ENCODE measurements at places on chromosomes 7 and 10.

GRCh38 chr10:59894114-59894513, 12.2 kb downstream of the CCDC6 start:
- peak; percentile 91 for DNase-seq

- no peak for DNase-seq
Measured at GRCh38 chr10:1116051-1116450, 59.9 kb downstream of the WDR37 start.

- DNase-seq, result no peak
Measured at GRCh38 chr10:1488970-1489548, 248.3 kb downstream of the ADARB2 start.

GRCh38 chr7:20560325-20561180, 54.9 kb upstream of the ABCB5 start:
- DNase-seq, result no peak

DNA sequence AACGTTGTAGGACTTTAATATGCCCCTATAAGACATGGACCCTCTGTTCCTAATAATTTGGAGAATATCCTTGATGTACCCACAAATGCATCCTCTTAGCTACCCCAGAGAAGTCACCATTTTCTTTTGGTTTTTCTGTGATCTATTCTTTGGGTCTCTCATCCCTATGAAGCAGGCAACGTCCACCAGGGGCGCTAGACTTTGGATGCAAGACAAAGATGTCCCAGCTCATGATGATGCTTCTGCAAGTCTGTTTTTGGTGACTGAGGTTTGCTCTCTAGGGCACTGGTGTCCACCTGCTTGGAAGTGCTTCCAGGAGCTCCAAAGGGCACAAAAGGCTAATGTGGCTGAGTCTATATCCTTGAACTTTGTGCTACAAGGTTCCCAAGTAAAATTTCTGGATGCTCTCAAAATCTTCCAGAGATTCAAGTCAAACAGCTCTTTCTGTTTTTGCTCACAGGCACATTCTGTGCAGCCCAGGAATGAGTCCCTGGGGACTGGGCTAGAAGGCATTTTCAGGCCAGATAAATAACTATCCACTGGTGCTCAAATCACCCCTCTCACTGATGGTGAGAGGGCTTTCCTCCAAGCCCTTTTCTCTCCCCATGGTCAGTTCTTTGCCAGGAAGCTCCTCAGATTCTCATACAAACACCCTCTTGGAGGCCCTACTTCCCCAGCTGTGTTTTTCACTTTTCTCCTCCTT, 166.4 kb downstream of the C7orf25 start:
- DNase-seq, result peak; percentile 12

- no peak for DNase-seq
Measured at GRCh38 chr10:28975891-28976531, 298.7 kb downstream of the BAMBI start.

GRCh38 chr7:157889480-157889879, 552.7 kb downstream of the DNAJB6 start:
- DNase-seq, result no peak

DNA sequence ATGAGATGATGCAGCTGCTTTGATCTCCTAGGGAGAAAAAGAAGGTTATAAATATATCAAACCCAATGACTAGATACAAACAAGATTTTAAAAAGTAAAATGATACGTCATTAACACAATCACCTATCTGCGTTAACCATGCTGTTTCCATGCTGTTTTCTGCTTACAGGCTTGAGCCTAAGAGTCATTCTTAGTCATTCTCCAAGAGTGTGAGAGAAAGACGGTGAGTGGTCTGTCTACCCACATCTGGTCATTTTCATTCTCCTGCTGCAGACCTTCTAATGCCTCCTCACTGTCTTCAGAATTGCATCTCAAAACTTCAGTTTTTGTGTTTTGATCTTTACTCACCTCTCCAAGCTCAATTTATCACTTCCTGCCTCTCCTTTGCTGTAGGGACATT, 98.0 kb upstream of the ELMO1 start:
- no peak for DNase-seq

GRCh38 chr10:98370831-98371820, 43.9 kb downstream of the PYROXD2 start:
- DNase-seq, result no peak

- DNase-seq, result no peak
Measured at GRCh38 chr10:67095531-67095930, 169.7 kb downstream of the LRRTM3 start.

DNA sequence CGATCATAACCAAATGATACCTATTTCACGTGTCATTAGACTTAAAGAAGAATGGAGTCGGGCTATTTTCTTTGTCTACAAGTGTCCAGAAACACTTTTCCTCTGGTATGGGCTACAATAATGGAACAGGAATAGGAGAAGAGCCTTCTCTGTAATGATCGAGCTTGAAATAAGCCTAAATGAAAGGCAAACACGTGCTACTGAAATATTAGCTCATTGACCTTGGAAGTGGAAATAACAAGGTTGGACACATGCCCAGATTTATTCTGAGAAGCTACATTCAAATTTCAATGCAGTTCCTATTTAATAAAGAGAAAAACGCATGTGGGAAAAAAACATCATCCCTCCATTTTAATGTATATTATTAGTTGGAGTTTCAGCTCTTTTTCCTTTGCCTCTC, 254.7 kb upstream of the PTER start:
- no peak for DNase-seq

DNA sequence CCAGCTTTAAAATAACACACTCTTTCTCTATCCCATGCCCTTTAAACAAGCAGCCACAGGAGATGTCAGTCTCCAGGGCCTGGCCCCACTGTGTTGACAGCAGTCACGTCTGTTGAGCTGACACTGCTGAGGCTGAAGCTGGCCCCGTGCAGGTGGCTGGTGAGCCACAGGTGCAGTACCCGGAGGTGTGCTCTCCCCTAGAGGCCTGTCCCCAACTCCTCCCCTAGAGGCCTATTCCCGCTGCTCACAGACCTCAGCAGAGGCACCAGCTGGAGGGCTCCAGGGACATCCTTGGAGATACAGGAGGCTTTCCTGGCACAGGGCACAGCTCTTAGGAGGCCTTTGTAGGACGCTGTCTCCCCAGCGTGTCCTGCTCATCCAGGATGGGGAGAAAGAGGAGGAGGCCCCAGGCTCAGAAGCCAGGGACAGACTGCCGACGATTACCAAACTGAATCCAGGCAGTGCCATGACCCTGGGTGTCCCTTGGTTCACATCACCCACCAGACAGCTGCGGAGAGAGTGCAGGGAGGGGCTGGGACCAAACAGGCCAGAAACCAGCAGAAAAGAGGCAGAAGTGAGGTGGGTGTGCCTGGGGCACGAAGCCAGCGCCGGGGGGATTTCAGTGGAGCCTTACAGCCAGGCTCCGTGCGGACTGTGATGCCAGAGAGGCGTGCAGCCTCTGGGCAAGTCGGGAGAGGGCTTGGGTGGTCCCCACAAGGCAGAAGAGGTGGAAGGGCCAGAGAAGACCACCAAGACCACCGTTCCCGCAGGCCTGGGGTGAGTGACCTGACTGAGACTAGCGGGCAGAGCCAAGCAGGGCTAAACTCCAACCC, 18.5 kb upstream of the TTYH3 start:
- DNase-seq, result no peak

- DNase-seq, result no peak
Measured at GRCh38 chr10:99297033-99297432, 32.1 kb upstream of the CNNM1 start.

DNA sequence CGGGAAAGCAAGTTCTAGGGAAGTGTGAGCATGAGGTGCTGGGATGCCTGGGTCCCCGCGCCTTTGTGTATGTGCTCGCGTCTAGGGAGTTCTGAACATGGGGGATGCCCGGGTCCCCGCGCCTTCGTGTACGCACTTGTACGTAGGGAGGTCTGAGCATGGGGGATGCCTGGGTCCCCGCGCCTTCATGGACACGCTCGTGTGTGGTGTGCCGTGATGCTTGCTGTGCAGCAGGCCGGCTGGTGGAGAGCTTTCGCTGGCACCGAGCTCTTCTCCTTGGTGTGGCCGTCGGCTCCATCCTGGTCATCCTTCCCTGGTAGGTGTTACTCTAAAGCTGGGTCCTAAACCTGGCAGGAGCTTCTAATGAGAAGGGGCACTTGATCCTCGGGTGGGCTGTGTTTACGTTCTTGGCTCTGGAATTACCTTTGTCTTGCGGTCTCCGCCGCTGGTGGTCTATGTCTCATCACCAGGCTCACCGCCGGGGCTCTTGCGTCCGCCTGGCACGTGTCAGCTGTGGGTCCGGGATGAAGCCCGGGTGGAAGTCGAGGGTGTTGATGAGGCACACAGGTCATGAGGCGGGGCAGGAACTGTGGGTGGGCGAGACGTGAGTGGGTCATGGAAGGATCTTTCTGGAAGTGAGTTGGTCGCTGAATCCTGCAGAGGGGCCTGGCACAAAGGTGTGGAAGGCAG, 63.5 kb downstream of the DNAJB6 start:
- DNase-seq, result no peak

GRCh38 chr10:6774406-6774805, 194.3 kb upstream of the PRKCQ start:
- DNase-seq, result no peak

GRCh38 chr10:132799865-132800264, 13.9 kb upstream of the NKX6-2 start:
- DNase-seq, result no peak

DNA sequence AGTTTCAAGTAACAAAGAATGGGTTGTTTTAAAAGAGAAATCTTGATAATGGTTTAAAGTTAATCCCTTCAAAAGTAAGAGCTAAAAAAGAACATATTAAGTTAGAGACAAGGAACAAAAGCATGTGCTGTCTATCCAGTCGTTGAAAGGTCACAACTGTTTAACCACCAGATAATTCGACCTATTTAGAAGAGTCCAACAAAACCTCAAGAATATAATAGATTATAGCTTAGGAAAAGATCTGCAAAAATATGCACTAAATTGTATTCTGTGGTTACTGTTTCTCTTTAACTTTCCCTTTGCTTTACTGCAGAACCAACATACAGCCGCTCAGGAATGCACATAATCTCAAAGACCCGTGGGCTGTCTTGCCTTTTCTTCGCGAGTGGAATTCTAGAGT, 74.9 kb downstream of the PCGF5 start:
- no peak for DNase-seq

Data from GM03348 (cell line).